Stimulated activated memory B cell treated with anti-CD40 and anti-IgM and Interleukin-4, amounts not matched to agents 10 μg/mL and 1 μg/mL and 100 μg/mL, for 72 hours (primary cell): ENCODE measurements at places on chromosomes 3 and 15.

DNA sequence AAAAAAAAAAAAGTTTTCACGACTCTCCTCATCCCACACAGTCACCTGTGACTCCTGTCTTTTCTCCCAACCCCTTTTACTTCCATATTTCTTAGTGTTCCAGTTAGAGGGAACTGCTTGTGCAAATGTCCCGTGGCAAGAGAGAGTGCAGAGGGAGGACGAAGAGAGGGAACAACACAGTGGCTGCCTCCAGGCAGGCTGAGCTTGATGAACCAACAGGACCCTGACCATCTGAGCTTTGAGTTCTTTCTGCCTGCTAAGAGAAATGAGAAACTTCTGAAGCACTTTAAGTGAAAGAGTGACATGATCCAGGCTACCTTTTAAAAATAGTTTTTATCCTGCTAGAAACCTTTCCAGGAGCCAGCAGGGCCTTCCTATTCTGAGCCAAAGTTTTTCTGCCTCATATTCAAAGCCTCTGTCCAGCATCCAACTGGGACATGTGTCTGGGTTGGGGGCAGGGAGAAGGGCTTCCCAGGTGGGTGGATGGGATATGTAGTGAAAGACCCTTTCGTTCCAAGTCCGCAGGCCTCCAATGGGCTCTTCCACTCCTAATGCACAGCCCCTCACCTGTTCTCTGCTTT lies 239.9 kb downstream of the OPA1 start:
- ATAC-seq: no peak

GRCh38 chr15:25501828-25502446 lies 63.1 kb upstream of the UBE3A start:
- no peak for ATAC-seq

- peak; percentile 8 for ATAC-seq
These were observed 274.9 kb downstream of the FAM43A start for GRCh38 chr3:194960446-194961032.

GRCh38 chr15:67196672-67197363 lies 57.6 kb downstream of the AAGAB start:
- ATAC-seq: no peak
